ENCODE measurements at places on chromosomes 6 and 20.

GRCh38 chr20:3631534-3631933, 31.7 kb downstream of the GFRA4 start:
- no peak for DNase-seq

- DNase-seq: peak; percentile 60
These were observed 32.8 kb downstream of the CD164 start for GRCh38 chr6:109349419-109349987.

DNA sequence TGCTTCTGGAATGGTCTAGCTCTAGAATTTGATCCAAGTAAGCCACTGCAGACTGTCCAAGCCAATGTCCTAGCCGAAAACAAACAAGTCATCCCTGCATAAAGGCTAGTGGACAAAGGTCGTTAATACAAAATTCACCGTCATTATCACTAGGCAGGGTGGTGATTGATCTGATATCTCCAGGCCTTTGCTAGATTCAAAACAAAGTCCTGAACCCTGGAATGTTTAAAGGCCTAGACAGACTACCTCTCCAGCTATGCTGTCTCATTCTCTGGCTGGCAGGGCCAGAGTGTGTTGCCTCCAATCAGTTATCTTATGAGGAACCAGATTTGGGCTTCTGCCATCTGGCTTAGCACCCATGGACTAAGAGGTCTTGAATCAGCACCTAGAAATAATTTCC, 38.3 kb downstream of the MAP7 start:
- DNase-seq: no peak

DNA sequence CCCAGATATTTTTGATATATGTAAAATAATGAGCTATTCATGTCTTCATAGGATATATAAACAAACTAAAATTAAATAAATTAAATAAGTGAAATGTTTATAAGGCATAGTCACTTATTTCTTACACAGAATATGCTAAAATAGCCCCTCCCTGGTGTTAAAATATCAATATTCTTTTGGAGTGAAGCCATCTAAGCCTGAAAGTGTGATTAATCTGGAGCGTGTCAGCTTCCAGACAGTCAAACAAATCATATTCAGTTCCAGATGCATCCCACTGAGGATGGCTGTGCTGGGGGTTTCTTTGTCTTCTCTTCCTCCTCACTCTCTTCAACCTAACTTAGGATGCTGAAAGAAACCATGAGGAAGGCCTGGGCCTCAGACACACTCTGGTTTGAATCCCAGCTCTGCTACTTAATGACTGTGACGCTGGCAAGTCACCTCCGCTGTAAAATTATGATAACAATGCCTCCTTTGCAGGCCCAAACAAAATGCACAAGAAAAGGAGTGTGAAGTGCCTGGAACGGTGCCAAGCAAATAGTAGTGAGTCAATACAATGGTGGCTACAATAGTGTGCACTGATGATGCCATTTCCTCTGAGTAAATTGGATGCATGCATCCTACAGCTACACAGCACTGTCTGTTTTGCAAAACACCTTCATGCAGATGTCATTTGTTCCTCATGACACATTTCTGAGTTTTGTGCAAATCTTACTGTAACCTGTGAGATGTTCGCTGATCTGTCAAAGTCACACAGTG, 161.4 kb downstream of the FOXC1 start:
- peak; percentile 72 for DNase-seq

- DNase-seq: no peak
These were observed 15.0 kb downstream of the COL9A3 start for GRCh38 chr20:62831854-62832211.

DNA sequence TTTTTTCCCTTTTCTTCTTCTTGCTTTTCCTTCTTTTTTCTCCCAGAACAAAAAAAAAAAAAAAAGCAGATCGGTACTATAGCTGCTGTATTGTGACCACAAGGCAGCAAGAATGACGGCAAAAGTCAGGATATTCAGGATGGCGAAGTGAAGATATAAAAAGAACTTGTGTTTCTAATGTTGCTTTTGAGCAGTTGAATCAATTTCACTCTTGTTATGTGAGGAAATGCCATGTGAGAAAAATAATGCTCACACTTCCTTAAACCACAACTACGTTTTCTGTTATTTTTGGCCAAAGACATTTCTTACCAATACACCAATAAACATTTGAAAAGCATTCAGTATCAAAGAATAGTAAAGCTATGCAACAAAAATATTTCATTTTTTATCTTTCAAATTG, 510.5 kb downstream of the HACE1 start:
- DNase-seq: no peak

GRCh38 chr20:34143951-34144350, 31.9 kb upstream of the EIF2S2 start:
- peak; percentile 15 for DNase-seq

DNA sequence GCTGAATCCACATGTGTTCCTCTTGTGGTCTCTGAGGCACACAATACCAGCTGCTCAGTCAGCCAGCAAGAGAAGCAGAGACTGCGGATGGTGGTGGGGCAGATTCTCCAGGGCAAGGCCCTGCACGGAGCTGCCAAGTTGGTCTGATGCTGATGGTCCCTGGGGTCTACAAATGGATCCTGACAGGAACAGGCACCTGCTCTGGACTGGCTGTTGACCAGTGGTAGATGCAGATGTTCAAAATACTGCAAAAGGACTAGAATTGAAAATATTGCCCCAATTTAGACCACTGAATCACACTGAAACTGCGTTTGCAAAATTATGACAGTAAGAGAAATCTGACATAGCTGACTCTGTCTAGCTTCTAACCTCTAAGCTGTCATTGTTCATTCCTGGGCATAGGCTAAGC, 29.6 kb upstream of the TUBB2A start:
- no peak for DNase-seq

DNA sequence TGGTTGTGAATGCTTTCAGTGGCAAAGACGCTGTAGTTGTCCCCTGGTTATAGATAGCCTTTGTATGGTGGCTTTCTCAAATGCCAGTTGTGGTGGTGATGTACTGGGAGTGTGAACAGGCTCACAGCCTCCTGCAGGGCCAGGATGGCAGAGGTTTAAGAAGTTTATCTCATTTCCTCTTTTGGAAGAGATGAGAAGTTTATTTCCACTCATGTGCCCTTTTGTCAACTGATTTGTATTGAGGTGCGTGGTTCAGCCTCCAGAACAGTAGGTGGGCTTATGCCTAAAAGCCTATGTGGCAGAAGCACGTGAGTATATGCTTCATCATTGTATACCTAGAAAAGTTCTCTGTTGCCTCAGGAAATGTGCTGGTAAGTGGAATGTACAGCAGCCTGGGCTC, 13.7 kb upstream of the ZFP57 start:
- no peak for DNase-seq

- DNase-seq: no peak
These were observed 120.3 kb downstream of the CDH4 start for GRCh38 chr20:61372137-61373054.

DNA sequence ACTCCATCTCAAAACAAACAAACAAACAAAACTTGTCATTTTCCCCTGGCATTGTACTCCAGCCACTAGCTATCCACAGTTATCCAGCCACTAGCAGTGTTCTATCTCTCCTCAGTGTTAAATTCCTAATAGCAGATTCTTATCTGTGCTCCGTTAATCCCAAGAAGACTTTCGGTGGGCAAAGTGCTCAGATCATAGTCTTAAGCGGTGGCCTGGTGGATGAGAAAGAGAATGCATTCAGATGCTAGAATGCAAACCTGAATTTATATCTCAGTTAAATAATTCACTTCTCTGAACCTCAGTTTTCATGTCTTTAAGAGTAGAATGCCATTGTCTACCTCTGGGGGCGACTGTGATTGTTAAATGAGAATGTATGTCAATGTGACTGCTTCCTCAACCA, 47.7 kb upstream of the KCNG1 start:
- no peak for DNase-seq

DNA sequence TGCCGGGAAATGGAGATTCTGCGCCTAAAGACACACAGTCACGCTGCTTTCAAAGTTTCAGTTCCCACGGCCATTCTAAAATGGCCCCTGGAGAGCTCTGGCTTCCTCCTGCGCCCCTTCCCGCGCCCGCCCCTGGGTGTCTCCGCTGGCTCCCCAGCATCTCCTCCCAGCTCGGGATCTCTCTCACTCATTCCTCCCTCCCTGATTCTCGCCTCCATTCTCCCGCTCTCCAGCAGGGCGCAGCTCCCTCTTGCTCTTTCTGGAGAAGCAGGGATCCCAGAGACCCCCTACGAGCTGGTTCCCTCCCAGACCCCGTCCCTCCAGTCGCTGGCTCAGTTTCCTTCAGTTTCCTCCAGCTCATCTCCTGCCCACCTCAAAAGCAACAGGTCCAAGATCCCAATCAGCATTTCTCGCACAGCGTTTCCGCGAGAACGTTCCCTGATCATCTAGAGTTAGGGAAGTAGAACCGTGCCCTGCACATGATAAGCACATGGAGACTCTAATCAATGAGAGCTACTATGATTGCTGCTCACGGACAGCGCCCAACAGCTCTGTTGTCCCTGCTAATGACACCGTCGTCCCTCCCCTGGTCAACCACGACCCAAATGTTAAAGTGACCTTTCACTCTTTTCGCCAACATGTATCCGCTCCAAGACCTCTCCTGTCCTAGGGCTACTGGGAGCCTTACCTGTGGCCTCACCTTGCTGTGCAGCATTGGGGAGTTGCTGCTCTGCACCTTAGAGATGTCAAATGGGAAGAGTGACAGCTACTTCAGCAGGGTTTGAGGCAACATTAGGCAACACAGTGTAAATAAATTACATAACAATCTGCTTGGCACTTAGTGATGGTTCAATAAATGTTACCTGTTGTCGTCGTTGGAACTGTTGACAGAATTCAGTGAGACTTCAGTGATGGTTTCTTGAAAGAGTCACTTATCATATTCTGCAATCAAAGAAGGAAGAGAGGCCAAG, 218.5 kb upstream of the QKI start:
- DNase-seq: no peak

- no peak for DNase-seq
These were observed 26.1 kb downstream of the GPR63 start for GRCh38 chr6:96811136-96811535.

- peak; percentile 60 for DNase-seq
These were observed 349.6 kb downstream of the PHF3 start for GRCh38 chr6:63985223-63985622.

GRCh38 chr6:116764961-116765841, at the start of gene FAM162B:
FAM162B (minus strand) TSS chr6:116765719; CDS start chr6:116765576, 143 bp downstream.
- DNase-seq: peak; percentile 14

DNA sequence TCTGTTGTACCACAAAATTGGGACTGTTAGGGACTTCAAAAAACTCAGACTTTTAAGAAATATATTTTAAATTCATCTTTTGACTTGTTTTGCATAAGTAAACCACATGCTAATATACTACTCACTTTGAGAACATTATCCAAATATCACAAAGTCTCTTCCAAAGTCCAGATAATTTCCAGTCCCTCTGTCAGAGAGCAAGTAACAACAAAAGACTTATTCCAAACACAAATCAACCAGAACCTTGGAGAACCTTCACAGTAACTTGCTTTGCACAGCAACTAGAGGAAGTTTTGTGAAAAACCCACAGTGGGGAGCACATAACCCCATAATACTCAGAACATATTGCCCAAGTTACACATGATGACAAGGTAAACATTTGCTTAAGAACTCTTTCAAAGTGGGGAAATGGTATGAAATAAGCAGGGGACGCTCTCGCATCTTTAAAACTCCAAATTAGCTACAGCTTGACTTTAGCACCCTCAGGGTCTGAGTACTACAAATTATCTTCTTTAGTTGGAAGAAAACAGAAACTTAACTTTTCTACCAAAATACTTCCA, 37.8 kb downstream of the CENPW start:
- no peak for DNase-seq

DNA sequence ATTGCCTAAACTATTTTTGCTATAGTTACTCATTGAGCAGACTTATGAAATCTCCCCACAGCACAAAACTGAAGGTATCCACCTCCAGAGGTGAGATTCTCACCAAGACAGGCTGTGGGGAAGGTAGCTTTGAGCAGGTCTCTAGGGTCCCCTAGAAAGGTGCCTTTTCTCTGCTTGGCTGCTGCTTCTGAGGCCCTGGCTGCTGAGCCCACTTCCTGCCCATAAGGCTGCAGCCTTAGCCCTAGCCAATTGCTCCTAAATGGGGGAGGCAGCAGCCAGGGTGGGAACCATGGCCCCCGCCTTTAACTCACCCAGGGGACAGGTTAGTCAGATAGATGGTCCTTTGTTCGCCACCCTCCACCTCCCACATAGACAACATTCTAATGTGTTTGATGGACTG, 3.6 kb downstream of the NT5E start:
- DNase-seq: no peak

GRCh38 chr6:157088841-157089240, 234.5 kb downstream of the TMEM242 start:
- no peak for DNase-seq

- no peak for DNase-seq
These were observed 45.5 kb upstream of the RNGTT start for GRCh38 chr6:89008815-89009374.

DNA sequence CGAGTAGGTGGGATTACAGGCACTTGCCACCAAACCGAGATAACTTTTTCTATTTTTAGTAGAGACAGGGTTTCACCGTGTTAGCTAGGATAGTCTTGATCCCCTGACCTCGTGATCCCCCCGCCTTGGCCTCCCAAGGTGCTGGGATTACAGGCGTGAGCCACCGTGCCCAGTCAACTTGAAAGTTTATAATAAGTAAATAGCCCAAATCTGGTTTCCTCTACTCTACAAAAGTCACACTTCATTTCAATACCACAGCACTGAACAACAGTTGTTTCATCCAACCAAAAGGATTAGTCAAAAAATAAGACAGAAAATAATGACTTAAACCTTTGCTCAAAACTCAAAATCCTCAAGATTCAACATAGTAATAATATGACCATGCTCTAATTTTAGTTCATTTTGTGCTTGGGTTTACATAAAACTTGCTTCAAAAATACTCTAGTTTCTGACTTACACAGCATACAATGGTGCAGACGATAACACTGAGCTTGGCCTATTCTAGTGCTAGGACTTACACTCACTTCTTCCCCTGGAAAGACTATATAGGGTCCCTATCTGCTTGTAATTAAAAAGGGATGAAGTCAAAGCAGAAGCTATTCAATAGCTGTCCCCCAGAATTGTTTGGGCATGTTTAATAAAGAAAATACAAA, 56.7 kb downstream of the NT5E start:
- DNase-seq: no peak

All from fibroblast of skin of right biceps (primary cell).